ENCODE measurements at places on chromosomes 16 and 17.

- DNase-seq, result no peak
Observed at GRCh38 chr17:80646328-80646727, 101.7 kb downstream of the RPTOR start.

GRCh38 chr16:47374629-47375028 lies 86.2 kb downstream of the ITFG1 start:
- no peak for DNase-seq

DNA sequence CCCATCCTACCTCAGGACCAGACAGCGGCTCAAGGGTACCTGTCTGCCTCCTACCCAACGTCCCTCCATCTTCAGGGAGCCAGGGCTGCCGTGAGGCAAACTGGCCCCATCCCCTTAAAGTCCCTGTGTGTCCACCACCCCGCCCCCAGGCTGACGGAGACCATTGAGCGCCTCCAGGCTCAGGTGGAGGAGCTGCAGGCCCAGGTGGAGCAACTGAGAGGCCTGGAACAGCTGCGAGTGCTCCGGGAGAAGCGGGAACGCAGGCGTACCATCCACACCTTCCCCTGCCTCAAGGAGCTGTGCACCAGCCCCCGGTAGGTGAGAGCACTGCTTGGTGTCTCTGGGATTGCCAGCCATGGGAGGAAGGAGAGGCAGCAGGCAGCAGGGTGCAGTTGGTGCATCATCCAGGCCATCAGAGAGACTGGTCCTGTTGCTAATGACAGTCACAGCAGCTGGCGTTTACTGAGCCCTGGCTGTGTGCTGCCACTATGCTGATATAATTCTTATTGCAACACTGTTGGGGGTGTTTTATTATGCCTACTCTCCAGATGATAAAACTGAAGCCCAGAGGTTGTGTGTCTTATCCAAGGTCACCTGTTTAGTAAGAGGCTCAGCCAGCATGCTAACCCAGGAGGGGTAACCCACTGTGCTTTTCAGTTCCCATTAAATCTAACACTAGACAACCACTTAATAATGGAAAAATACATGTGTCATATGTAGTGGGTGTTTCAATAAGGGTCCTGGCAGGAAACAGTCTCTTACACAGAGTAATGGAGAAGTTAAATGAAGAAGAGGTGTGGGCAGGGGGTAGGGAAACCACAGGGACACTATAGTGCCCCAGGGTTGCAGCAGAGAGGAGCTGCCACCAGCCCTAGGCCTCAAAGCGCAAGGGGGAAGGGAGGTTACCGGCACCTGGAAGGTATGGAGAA lies 10.3 kb upstream of the MRPL58 start:
- DNase-seq, result no peak

- no peak for DNase-seq
Observed at GRCh38 chr17:83115832-83116231, 36.4 kb downstream of the METRNL start.

- DNase-seq, result no peak
Observed at GRCh38 chr17:79608624-79608959, 2.3 kb downstream of the RBFOX3 start.

DNA sequence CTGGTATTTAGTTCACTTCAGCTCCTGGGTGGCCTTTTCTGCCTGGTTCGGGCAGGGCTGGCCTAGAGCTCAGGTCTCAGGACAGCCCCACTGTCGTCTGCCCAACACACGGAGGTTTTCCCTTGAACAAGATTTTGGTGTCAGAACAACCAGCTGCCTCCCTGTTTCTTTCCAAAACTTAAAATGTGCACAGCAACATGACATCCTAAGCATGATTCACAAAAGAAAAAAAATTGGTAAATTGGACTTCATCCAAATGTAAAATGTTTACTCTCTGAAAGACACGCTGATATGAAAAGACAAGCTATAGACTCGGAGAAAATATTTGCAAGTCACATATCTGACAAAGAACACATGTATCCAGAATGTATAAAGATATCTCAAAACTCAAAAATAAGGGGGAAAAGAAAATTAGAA lies 197.8 kb upstream of the CHMP6 start:
- DNase-seq, result no peak

DNA sequence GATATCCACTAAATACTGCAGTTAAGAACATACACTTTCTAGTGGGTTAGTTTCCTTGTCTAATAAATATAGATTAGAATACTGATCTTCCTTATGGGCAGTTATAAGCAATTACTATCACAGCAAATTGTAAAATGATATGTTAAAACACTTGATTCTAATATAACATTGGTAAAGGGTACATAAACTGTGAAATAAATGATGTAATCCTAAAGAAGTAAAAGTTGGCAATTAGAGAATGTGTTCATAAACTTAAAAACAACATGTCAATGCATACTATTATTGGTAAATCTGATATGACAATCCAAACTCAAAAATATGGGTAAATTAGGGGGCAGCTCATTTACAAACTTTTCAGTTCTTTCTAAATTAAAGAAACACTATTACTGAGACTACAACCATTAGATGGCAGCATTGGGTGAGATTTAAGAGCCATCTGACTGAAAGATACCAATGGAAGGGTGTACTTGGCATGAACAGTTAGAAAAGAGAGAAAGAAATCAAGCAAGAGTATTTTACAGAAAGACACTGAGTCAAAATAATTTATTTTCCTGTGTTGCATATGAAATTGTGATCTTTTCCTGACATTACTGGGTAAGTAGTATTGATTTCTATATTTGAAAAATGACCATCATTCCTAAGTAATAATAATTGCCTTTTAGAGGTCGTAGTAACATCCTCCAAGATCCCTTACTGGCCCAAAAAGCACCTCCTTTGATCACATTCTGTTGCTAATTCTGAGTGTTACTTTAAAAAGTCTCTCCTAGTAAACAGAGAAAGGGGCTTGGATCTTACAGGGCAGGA lies 119.6 kb downstream of the SPAG9 start:
- DNase-seq, result no peak

- no peak for DNase-seq
Observed at GRCh38 chr16:57343221-57343620, 15.4 kb upstream of the CCL22 start.

DNA sequence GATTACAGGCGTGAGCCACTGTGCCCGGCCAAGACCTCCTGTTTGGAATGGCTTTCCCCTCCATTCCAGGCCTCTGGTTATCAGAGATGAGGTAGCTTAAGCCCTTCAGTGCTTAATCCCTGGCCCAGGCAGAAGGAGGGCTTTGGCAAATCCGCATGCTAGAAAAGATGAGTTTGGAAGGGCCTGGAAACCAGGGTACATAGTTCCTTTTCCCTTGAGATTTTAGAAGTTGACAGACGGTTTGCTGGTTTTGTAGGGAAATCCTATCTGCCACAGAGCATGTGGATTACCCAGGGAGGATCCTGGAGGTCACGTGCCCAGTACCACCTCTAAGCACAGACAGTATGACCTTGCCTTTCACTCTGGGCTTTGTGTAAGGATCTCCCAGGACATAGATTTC lies 114.7 kb upstream of the CACNG3 start:
- no peak for DNase-seq

DNA sequence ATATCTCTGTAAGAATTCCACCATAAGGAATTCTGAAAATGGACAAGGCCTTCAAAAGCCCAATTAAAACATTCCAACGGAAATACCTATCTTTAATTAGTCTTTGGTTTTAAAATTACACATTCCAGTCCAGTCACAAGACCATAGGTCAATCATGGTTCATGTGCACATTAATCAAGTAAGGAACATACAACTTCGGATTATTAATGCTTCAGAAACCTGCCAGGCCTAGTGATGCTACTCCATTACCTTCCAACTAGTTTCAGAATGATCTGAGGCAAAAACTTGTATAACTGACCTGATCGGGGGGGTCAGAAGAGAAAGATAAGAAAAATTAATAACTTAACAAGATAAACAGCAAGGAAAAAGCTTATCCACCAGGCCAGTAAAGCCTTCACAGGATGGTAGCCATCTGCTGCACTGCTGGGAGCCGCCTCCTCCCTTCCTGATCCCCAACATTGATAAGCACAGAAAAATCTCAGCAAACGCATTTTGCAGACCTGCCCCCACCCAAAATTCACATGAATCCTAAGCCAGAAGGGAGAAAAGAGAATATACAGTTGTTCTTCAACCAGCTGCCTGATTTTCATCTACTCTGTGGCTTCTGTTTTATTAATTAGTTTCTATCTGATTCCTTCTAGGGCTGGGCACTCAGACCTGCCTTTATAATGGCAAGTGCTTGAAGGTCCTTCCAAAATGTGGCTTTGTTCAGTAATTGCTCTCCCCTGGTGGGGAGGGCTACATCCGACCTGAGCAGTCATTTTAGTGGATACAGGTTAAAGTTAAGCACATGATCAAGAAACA lies 6.0 kb downstream of the SDR42E1 start:
- DNase-seq, result no peak

- no peak for DNase-seq
Observed at GRCh38 chr17:68981288-68981687, 26.1 kb upstream of the ABCA8 start.

DNA sequence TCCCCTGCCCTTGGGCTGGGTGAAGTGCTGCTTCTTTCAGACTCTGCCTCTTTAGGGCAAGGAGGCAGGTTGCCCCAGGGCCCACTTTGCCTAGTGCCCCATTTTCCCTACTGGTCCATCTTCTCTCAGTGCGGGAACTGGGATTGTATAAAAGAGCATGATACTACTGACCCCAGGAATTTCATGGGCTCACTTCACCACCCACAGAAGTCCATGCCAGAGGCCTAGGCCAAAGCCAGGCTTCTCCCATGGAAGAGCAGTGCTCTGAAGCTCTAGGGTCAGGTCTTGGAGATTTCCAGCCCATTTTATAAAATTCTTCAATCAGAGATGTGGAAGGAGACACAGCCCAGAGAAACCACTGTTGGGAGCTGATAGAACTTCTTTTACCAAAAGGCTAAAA lies 5.7 kb downstream of the CACNG1 start:
- no peak for DNase-seq

GRCh38 chr17:75036643-75037268 lies 10.0 kb downstream of the ATP5PD start:
- DNase-seq, result peak; percentile 53

GRCh38 chr17:76635659-76636360 lies 7.7 kb downstream of the ST6GALNAC1 start:
- no peak for DNase-seq

DNA sequence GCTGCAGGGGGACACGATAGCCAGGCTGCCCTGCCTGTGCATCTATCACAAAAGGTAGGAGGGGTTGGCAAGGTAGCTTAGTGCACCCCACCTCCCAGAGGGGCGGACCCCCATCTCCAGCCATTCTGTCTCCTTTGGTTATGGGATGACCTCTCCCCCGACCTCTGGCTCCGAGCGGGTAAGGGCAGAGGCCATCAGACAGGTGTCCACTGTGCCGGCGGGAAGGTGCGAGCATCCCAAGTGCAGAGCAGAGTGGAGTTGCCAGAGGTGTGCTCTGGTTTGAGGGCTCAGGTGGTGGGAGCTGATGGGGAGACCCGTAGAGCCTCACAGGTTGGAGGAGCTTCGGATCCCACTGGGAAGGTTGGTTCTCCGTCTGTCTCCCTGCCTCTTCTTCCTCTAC lies 11.7 kb downstream of the LDHD start:
- no peak for DNase-seq

GRCh38 chr16:12059216-12059769 lies 82.8 kb downstream of the SNX29 start:
- DNase-seq, result no peak

DNA sequence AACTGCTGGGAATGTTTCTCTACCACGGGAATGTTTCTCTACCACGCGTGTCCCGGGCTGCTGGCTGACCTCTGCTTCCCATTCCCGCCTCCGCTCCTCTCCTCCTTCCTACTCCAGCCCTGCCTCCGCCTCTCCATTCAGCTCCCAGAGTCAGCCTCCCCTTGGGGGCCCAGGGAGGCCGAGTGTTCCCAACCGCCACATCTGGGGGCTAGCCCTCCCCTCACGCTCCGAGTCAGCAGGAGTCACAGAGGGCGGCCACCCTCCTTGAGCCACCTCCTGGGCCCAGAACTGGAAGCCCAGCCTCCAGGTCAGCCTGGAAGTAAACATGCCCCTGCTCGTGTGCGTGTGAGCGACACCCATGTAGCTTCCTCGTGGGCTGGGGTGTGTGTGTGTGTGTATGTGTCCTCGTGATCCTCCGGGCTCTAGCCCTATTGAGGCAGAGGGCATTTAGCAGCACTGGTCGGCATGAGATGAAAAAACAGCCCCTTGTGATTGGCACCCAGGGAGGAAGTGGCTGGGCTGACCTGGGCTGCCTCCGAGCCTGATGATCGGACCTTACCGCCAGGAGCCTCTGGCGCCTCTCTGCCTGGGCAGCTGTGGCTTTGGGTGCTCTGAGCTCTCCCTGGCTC lies 7.3 kb downstream of the CYGB start:
- DNase-seq, result no peak

DNA sequence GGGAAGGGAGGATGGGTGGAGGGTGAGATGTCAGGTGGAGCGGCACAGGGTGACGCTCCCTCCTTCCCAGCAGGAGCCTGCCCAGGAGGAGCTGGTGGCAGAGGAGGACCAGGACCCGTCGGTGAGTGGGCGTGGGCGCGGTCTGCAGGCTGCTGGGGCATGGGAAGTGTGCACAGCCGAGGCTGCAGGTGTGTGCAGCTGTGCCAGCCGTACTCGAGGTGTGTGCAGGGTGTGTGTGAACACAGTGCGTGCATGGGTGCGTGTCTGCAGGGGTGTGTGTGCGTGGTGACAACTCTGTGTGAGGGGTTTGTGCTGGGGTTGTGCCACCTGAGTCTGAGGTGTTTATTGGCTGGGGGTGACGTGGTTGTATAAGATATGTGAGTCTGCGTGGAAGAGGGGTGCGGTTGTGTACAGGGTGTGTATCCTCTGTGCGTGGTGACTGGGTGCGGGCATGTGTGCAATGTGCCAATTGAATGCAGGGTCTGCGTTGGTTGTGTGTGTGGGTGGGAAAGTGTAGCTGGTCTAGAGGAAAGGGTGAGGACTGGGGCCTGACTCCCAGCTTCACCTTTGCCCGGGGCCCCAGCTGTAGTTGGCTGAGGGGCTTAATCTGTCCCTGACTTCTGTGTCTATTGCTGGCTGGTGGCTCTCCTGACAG lies 670 bp downstream of the TNFSF12 start:
- DNase-seq, result no peak

- DNase-seq, result no peak
Observed at GRCh38 chr17:80348551-80349150, 66.3 kb upstream of the ENDOV start.

DNA sequence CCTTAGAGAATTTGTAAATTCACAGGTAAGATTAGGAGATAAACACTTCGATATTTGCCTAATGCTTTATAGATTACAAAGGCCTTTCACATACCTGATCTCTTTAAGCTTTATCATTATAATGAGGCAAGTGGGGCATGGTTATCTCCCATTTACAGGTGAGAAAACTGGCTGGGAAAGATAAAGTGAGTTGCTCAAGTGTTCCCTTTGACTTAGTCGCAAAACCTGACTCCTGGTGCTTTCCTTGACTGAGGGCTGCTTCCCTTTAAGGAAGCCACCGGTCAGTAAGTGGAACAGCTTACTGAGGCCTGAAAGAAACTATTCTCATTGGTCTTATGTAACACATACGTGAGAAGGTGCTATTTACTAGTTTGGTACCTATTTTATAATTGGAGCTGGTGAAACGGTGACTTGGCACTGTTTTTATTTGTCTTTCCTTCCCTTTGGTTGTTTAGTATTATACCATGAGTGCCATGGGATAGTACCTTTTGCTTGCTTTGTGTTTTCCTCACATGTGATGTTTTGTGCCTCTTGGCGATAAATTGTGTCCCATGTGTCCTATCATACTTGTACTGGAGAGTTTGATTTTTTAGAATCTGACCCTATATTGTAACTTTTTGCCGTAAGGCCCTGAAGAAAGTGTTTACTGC lies 57.2 kb downstream of the NUP88 start:
- no peak for DNase-seq

GRCh38 chr16:79007614-79008013 lies 592.9 kb downstream of the MAF start:
- no peak for DNase-seq
